ENCODE measurements at places on chromosomes 16 and 17.

GRCh38 chr16:27370318-27370717 is 31.7 kb upstream of the IL21R start:
- DNase-seq: no peak

DNA sequence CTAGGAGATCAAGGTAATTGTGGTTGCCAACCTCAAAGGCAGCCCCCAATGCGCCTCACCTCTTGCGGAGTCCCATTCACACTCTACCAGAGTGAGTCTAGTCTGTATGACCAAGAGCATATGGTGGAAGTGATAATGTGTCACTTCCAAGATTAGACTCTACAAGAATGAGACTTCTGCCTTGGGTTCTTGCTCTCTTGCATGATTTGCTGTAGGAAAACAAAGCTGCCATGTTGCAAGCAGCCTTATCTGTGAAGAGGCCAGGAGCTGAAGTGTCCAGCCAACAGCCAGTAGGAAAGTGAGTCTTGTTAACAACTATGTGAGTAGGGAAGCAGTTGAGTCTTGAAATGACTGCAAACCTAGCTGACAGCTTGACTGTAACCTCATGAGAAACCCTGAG is 3.4 kb downstream of the TERF2 start:
- no peak for DNase-seq

DNA sequence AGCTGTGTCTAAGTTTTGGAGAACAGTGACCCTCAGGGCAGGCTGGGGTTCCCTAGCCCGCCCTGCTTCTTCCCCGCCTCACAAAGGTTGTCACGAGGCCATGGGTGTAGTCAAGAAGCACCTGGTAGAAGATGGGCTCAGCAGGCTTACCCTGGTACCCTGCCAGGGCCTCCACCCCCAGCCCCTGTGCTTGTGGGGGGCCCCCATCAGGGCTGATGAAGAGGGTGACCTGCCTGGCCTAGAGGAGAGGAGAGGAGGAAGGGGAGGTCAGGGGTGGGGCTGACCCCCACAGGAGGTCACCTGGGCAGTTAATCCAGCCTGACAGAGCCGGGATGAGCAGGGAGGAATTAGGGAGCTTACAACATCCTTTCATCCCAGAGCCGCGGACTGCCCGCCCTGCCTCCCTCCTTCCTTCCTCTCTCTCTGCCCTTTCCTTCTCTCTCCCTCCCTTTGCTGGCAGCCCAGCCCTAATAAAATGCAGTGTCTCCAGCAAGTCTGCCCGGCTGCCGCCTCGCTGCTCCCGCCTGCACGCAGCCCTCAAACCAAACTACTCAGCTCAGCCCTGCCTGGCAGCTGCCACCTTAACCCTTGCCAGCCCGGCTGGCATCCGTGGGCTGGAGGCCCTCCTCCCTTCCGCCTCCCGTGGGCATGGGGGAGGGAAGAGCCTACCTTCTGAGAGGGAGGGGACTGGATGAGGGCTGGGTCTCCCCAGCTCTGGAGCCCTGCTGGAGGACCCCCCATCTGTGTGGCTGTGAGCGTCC is 7.2 kb downstream of the DLX3 start:
- DNase-seq: no peak

DNA sequence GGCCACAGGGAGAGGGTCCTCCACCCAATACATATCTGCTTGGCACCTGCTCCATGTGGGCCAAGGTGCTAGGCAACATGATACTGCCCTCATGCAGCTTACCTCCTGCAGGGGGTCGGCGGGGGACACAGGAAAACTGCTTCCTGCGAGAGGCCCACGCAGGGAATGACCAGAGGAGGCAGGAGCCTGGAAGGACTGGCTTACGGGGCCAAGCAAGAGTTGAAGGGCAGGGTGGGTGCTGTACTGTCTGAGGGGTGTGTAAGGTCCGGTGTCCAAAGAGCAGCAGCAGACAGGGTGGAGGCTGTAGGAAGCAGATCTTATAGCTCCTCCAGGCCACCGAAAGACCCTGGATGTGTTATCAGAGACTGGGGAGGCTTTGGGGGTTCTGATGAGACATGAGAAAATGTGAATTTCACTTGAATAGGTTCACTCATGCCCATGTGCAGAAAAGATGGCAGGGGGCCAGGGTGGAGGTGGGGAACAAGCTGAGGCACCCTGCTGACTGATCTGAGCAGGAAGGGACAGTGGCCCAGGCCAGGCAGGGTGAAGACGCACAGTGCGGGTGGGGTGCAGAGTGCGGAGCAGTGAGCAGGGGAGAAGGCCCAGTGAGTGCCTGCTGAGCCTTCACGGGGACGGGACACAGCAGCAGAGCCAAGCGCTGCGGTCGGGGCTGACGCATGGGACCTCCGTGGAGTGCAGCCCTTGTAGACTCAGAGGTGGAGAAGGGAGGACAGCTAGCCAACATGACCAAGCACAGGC is 8.3 kb downstream of the FLCN start:
- no peak for DNase-seq

DNA sequence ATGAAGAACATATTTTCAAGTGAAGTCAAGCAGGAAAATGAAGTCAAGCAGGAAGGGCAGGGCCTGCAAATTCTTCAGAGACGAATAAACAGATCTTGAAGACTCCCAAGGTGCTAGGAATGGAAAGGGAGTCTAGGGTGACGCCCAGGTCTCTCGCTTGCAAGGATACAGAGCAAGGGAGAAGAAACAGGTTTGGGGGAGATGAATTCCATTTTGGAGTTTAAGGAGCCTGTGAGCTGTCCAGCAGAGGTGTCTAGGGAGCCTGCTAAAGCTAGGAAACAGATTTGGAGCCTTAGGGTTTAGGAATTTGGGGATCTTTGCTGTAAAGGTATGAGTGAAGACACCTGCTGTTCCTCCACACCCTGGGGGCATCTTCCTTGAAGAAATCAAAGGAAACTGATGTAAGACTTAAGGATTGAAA is 2.0 kb upstream of the UNKL start:
- no peak for DNase-seq

DNA sequence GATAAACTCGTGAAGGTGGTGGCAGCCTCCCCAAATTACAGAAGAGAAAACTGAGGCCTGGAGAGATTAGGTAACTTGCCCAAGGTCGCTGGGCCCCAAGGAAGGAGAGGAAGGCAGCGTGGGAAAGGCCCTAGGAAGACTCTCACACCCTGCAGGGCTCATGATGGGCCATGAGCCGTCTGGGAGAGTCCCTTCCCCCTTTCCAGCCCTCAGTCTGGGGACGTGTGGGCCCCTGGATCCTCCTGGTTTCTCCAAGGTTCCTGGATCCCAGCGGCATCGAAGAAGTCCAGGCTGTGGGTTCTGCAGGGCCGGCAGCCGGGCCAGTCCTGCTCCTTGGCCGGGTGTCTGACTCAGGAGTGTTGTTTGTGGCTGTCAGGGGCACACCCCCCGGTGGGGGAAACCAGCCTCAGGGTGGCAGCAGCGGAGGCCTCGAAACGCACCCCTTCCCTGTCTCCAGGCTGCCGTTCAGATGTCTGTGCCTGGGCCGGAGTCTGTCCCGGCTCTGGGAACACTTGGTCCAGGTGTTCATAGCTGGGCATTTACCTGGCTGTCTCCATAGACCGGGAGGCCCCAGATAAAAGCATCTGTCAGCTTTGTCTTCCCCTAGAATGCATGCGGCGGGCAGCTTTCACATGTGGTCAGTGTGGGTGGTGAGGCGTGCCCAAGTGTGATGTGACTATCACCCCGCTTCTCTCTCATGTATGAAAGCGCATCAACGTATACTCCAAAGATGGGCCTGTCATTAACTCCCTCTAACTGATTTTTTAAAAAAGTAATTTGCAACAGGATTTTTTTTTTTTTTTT is 3.7 kb upstream of the RAP1GAP2 start:
- peak; percentile 24 for DNase-seq

DNA sequence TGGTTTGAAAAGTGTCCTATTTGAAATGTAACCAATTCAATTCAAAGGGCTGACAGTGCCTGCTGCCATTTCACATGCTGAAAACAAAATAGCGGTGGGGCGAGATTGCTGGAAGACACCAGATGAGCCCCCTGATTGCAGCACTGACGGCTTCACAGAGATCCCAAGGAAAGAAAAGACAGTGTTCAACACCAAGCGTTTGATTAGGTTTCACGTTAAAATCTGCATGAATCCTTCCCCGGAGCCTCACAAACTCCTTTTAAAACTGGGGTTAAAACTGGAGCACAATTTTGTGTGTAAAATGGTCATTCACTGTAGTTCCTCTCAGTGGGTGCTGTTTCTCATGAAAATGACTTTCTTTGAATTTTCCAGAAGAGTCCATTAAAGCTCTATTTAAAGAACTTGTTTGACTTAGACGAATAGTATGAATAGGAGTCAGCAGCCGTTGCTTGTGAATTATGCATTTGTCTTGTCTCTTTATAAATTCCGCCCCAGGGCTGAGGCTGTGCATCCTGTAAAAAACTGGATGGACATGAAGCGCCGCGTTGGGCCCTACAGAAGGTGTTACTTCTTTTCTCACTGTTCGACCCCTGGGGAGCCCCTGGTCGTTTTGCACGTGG is 8.8 kb downstream of the MLYCD start:
- DNase-seq: no peak

DNA sequence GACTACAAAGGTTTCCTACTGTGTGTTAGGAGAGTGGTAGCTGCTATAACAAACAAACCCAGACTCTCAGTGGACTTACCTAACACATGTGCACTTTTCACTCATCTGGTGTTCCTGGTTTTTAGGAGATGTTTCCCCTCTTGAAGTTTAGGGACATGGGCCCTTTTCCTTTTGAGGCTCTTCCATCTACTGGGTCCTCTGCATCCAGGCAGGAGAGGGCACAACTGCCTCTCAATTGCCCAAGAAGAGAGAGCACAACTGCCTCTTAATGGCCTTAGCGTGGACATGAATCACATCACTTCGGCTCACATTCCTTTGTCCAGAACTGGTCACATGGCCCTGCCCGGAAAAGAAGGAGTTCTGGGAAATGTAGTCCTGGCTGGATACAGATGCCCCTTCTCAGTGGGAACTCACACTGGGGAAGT is 9.8 kb upstream of the TNRC6C start:
- no peak for DNase-seq

DNA sequence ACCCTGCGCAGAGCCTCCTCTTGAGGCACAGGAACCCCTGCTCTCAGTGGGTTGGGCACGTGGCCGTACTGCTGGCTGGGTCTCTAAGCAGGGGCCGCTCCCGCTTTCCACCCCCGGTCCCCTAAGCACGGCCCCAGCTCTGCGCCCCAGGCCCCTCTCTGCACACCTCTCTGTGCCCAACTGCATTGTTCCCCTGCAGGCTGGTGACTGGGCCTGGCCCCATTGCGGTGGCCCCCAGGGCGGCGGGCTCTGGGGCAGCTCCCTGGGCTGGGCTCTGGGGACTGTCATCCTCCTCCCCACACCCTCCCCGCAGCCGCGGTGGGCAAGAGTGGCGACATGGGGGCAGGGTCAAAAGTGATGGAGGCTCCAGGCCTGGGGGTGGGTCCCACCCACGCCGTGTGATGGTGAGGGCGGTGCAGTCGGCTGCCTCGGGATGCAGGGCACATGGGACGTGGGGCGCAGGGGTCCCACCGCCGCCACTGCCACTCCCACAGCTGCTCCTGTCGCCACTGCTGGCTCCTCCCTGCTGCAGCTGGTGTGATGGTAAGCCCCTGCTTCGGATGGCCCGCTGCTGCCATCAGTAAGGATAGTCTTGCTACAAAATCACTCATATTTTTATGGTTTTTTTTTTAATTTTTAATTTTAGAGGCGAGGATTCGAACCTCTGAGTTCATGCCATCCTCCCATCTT is 15.2 kb upstream of the ITGB3 start:
- DNase-seq: no peak

- DNase-seq: peak; percentile 73
These were observed 54.2 kb upstream of the SEC14L1 start for GRCh38 chr17:77086433-77087010.

DNA sequence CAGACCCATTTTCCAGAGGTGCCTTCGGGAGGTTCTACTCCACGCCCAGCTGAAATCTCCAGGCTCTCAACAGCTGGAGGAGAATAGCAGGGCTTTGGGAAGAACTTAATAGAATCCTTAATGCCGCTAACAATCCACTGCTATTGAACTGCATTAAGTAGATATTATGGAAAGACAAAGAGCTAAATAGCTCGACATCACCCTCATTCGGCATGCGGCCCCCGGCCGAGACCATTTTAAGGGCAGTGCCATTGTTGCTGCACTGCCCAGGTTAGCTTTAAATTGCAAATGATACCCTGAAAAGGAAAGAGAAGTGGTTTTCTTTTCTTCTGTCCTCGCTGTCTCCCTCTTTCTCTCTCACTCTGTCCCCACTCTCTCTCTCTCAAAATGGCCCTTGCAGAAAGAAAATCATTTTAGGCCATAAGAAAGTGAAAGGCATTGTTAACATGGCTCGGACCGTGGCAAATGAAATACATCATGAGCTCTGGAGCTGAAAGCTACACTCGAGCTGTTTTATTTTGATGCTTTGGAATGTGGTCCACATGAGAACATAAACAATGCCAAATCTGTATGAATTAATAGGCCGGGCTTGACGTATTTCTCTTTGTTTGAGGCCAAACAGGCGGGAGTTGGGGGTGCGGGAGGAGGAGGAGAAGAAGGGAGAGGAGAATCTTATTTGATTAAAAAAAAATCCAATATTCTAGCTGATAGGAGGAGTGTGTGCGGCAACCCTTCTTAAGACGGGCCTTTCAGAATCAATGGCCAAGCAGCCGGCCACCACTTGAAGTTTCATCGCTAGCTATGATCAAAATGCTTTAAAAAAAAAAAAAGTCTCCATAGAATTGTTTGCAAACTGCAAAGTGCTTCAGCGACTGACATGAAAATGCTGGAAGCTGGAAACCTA is 298.8 kb upstream of the IRX3 start:
- DNase-seq: no peak

GRCh38 chr17:20289984-20290383 is 177.4 kb downstream of the LGALS9B start:
- no peak for DNase-seq

DNA sequence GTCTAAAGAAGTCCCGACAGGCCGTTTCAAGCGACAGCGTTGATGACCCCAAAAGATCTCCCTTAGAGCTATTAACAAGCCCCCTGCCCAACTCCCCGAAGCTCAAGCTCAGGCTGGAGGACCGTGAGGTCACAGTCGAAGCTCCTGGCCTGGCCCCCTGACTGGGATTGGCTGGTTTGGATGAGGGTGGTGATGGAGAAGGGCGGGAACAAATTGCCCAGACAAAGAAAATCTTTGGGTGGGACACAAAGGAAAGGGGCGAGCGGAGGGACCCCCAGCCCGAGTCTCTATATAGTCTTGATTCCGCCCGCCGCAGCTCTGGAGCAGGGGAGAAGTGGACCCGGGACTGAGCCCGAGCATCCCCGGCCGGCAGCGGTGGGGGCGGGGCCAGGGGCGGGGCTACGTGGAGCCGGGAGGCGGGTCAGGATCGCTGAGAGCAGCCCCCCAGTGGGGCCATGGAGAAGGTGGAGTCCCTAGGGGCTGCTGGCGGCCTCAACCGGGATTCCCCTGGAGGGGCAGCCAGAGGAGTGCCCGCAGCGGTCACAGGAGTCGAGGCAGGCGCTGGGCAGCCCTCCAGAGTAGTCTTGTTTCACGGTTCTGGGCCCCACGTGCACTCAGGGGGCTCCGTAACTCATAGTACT is 982 bp upstream of the NEURL4 start:
- peak; percentile 60 for DNase-seq

- no peak for DNase-seq
These were observed 121.8 kb downstream of the SPACA3 start for GRCh38 chr17:33113276-33113990.

All from T-helper 1 cell (primary cell).